Osteoblast (primary cell): ENCODE measurements at places on chromosomes 12 and 14. TPM values are rescaled to one million over a fixed set of nuclear protein-coding genes. Genes with fewer than 3 reads are reported as not detected.

- DNase-seq: no peak
Observed at GRCh38 chr14:87688524-87688923, 304.5 kb downstream of the GALC start.

GRCh38 chr14:39417014-39417413 lies 15.2 kb downstream of the FBXO33 start:
- DNase-seq: no peak

DNA sequence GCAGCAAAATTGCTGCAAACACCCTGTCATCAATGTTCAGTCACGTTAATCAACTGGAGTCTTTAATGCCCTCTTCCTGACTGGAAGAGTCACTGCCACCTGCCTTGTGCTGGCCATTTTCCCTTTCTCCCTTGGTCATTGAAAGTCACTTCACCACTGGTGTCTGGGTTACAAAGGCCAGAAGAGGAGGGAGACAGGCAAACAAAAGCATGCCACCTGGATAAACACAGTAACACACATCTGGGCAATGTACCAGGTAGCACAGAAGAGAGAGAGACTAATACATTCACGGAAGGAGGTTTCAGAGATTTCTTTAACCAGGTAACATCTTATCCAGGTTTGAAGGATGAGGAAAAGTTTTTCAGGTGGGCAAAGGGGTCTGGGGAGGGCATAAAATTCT lies 32.7 kb downstream of the GPHB5 start:
- DNase-seq: no peak

DNA sequence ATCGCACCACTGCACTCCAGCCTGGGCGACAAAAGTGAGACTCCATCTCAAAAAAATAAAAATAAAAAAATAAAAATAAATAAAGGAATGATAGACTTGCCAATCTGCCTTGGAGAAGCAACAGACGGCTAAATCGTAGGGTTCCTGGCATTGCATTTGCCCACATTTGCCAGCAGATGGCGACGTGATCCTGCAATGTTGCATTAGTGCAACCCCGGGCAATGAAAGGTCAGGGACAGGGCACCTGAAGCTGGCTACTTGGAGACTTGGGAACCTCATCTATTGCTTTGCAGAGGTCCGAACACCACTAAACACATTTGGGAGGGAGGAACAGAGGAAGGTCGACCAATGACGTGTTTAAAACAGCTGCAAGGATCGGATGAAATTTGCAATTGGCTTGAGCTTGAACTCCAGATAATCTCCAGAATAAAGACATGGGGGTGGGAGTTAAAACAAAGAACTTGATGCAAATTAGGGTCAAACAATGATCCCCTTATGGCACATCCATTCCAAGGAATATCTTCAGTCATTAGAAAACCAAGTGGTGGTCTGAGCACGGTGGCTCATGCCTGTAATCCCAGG lies 34.6 kb downstream of the SPRING1 start:
- DNase-seq: peak; percentile 88

DNA sequence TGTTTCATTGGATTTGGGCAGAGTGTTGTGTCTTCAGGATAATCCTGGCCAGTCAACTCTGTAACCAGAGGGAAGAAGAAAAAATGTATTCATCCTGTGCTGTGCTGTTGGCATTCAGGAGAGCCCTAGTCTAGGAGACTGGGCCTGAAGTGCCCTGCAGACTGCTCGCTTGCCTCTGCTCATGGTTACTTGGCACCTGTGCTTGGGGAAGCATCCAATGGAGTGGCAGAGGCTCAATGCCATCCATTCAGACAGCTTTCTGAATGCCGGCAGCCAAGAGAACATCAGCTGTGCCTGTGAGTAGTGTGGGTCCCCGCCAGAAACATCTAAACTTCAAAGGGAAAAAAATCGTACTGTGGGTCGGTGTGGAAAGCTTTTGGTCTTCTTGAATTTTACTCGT lies 124.2 kb downstream of the SRGAP1 start:
- no peak for DNase-seq

GRCh38 chr12:104620837-104621531 lies 164.2 kb downstream of the CHST11 start:
- DNase-seq: no peak

- peak; percentile 66 for DNase-seq
Observed at GRCh38 chr14:36659010-36659821, 2.4 kb upstream of the PAX9 start.

GRCh38 chr12:91053951-91054715 lies 3.7 kb downstream of the KERA start:
- DNase-seq: no peak

- DNase-seq: peak; percentile 21
Observed at GRCh38 chr14:61218767-61219166, 62.4 kb downstream of the TMEM30B start.

DNA sequence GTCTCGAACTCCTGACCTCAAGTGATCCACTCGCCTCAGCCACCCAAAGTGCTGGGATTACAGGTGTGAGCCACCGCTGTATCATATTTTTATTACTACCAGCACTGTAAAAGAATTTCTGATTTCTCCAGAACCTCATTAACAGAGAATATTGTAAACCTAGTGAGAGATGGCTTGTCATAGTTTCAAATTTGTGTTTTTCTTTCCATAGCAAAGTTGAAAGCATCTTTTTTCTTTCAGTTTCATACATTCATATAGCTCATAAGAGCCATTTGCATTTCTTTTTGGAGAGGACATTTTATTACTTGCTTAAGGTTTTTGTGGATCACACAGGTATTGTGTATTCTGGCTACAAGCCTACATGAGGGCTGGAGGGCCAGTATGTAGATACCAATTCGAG lies 58.0 kb downstream of the MIS18BP1 start:
- no peak for DNase-seq

DNA sequence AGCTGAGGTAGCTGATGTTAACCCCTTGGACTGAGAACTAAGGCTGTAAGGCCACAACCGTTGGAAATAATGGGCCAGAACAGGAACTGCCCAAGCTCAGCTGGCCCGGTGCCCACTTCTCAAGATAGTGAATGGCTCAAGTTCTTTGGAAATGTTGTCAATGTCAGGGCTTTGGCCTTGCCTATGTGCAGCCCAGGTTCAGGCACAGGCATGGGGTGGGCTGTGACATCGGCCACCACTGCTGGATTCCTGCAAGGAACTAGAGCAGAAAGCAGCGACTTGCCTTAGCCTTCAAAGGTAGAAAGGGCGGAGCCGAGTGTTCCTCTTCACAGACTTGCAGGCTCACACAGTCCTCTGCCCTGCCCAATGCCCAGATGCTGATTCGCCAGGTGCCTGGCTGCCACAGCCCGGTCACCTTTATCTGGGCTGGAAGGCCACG lies 291.2 kb downstream of the ZFP36L1 start:
- DNase-seq: no peak

DNA sequence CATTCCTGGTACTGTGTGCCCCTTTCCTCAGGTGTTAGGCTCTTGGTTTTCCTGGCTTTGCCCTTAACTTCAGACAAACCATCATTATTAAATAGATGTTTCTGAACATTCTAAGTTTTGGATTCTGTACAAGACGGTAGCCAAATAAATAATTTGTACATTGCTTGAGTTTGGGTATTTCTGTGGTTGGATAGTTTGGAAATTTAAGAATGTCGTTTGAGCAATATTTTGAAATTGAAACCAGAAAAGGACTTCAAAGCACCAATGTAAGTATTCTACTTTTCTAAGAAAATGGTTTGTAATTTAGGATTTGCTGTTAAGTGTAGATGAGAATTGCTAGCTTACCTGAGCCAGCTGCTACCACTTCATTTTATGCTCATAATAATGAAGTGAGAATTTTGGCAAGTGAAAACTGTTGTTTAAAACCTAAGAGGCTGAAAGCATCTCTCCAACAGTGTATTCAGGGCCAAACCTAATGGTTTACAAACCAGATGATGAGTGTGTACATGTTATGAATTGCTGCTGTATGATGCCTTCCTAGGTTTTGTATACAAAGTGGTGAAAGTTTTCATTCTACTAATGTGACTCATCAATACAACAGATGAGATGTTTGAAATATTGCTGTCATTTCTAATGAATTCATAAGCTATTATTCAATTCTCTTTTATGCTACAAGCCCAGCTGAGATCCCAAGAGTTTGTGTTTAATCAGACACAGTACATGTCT lies 181.5 kb upstream of the PRKD1 start:
- peak; percentile 51 for DNase-seq

DNA sequence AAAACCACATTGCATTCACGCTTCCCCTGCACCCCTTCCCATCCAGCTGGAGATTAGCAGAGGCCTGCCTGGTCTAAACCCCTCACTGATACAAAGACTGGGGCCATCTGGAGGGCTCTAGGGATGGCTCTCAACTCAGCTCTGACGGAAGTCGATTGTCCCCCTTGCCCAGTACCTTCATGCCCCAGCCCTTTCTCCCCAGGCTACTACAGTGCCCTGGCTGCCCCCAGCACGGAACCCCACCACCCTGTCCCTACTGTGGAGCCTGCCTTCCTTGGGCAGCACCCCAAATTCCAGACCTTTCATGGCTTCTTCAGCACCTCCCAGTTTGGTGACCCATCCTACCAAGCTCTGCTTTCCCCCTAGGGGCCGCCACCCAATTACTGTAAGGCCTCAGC lies 25.6 kb downstream of the ZFP36L1 start:
- DNase-seq: peak; percentile 63

DNA sequence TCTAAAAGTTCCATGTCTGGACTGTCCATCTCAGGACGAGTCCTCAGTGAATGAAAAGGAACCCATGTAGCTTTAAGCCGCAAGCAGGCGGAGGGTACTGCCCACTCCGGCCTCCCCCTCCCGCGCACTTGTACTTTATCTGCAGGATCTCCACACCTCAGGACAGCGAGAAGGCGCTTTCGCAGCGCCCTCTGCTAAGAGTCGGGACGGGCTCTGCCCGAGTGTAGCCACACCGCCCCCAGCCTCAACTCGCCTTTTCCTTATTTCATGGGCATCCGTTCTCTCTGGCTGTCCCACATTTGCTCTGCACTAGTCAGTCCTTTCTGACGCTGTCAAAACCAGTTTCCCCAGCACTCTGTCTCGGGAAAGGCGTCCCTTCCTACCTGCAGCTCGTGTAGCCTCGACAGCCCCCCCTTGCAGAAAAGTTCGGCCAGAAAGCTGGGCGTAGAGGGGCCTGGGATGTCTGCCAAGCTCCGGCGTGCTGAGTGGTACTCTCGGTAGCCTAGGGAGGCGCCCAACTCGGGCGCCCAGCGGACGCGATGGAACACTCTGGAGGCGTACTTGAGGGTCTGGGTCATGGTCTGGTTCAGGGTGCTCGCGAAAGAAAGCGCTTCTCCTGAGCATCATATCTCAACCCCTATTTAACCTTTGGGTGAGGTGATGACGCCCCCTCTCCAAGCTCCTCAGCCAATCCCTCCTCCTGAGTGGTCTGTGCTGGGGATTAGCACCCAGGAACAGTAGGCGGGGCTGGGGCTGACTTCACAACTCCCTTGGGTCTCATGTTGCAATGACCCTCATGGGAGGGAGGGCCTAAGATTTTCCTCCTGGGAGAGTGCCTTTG lies at the start of gene CYP27B1:
Gene CYP27B1, minus strand, starts transcription at position 615 of the 841 bp plus-strand sequence. Its CDS starts 37 bp downstream, at position 578.
- peak; percentile 77 for DNase-seq

- no peak for DNase-seq
Observed at GRCh38 chr12:91417650-91418049, 235.0 kb upstream of the DCN start.

DNA sequence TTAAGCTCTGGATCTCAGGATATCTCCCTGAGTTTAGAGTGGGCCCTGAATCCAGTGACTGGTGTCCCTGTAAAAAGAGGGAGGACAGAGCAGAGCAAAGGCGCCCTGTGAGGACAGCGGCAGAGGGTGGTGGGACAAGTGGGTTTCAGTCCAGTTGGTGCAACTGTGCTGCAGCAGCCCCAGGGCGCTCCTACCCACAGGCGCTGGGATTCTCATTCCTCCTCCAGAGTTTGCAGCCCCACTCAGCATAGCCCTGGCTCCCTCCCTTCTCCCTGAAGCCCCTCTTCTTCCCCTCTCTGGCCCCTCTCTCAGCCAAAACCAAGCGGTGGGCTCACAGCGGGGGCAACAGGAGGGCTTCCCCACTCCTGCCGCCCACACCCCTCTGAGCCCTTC lies 1.6 kb downstream of the TMEM179 start:
- peak; percentile 79 for DNase-seq

- no peak for DNase-seq
Observed at GRCh38 chr14:32186248-32186647, 15.6 kb upstream of the RNU6-7 start.

SLC7A8 gene
- 4.3 and 10.9 TPM in 2 replicates for total RNA-seq

KLC1 gene
- total RNA-seq: 198 and 205 TPM in 2 replicates

GARIN6 gene
- not detected in 2 replicates for total RNA-seq

C14orf180 gene
- total RNA-seq: not detected in 2 replicates

KRT77 gene
- total RNA-seq: not detected in 2 replicates

MIP gene
- total RNA-seq: not detected in 2 replicates

GLIPR1L1 gene
- not detected in 2 replicates for total RNA-seq

TRIM9 gene
- 0.59 and 1.1 TPM in 2 replicates for total RNA-seq

NOVA1 gene
- total RNA-seq: 0.36 TPM in 1 of 2 replicates, not detected in the other

PAH gene
- not detected in 2 replicates for total RNA-seq

KLRD1 gene
- total RNA-seq: 0.29 and 0.36 TPM in 2 replicates
